PC-3 (cell line): ENCODE measurements at places on chromosomes 2 and 18. TPM values are rescaled to one million over a fixed set of nuclear protein-coding genes. Genes with fewer than 3 reads are reported as not detected.
A peak's percentile ranks its signal among the peaks of the same experiment; 100 is the strongest.

DNA sequence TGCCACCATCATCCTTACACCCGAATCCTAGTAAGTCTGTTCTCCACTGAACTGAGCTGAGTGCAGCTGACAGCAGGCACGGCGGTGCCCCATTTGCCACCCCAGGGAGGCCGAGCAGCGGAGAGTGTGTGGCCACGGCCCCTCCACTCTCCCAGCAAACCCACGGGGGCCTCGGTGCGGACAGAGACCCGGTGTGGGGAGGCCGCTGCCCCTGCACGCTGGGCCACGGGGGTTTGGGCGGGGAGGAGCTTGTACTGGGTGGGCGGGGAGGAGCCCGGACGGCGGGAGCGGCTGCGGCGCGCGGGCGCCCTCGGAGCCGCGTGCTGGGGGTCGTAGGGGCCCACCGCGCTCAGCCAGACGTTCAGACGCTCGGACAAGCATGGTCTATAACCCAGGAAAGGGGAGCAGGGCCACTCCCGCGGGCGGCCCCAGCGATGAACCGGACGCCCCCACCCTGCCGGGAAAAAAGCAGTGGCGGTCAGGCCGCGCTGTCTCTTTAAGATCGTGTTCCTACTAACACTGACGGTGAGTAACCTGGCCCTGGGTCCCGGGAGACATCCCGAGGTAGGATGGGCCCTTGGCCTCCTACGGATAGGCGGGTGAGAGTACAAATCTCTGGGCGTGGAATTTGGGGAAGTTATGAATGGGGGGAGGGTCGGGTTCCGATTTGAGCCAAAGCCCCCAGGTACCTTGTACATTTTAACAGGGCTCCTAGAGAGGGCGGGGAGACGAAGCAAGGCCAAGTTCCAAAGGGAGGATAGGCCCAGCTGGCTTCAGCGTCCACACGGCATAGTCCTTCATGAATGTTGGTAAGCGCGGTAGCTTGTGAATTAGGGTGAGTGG lies at the start of gene ITPRIPL1:
Gene ITPRIPL1 (plus strand): TSS at position 277 of the 843 bp plus-strand sequence. CDS start 523 bp downstream, at position 800.
- no peak for DNase-seq

DNA sequence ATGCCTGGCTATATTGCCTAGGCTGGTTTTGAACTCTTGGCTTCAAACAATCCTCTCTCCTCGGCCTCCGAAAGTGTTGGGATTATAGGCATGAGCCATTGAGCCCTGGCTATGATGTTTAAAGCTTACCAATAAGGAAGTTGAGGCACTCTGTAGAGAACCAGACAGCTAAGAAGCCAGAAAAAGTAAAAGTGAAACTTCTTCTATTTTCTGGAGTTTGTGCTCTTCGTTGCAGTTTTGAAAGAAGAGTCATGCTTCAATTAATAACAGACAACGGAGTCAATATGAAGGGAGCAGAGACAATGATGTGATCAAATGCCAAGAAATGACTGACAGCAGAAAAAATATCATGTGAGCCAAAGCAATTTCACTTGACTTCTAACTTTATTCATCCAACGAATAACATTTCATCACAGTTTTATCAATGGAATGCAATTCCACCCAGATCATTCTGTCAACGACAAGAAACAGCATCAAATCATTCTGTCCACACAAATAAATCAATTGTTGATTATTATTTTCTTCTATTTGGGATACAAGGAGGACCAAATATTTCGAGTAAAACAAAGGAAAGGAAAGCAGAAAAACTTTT lies 175.5 kb upstream of the CELF4 start:
- no peak for DNase-seq

- no peak for DNase-seq
These were observed 187.8 kb upstream of the ERBB4 start for GRCh38 chr2:212726403-212726802.

DNA sequence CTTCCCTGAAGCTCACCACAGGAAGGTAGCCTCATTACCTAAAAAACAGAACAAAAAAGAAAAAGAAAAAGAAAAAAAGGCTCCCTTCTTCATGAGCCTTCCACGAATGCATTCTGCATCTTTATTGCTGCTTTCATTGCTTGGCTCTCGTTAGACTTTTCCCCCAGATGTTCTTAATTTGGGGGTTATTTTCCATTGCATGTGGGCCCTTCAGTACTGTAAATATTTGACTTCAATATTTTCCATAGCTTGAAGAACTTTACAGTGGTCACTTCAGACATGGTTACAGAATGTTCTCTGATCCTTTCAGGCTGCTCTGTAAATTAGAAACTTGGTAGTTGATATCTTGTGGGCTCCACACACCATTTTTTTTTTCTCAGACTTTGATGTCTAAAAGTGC lies 65.6 kb upstream of the COPS8 start:
- DNase-seq: no peak

- no peak for DNase-seq
These were observed 249.3 kb downstream of the GBX2 start for GRCh38 chr2:235918876-235919275.

- DNase-seq: no peak
These were observed 32.5 kb downstream of the NMS start for GRCh38 chr2:100502782-100503181.

GRCh38 chr2:37415128-37415820 lies 70.8 kb downstream of the QPCT start:
- DNase-seq: peak; percentile 44

GRCh38 chr2:117562654-117563053 lies 251.8 kb upstream of the DDX18 start:
- DNase-seq: no peak

DNA sequence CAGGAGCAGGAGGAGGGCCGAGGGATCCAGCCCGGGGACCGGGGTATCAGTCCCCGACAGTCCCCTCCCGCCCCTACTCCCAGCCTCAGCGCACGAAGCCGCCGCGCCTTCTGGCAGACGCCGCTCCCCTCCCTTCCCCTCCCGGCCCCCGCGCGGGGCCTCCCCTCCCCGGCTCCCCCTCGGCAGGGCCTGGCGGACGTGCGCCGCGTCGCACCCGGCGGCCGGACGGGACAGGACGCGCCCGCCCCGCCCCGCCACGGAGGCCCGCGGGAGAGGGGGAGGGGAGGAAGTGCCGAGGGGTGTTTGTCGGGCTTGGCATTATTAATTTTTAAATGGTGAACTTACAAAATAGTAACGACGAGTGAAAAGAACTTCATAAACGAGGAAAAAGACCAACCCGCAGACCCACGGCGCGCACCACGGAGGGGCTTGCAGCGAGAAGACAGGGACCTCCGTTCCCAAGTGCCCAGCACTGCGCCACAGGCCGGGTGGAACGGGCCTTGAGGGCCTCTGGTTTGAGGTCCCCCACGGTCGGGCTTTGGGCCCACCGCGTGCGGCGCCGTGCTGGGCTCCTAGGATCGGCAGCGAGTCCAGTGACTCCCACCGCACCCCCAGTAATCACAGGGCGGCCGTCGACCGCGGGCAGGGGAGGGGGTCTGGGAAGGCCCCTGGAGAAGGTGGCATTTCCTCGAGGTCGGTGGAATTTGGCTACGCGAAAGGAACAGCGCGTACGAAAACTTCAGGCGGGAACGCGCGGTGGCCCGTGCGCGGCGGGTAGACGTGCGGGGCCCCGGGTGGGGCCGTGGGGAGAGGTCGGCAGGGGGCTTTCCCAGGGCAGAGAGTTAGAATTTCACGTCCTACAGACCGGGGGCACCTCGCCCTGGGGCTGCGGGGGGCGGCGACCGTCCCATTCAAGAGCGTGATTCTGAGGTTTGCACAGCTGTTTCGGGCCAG lies 954 bp upstream of the CTDSP1 start:
- peak; percentile 86 for DNase-seq

DNA sequence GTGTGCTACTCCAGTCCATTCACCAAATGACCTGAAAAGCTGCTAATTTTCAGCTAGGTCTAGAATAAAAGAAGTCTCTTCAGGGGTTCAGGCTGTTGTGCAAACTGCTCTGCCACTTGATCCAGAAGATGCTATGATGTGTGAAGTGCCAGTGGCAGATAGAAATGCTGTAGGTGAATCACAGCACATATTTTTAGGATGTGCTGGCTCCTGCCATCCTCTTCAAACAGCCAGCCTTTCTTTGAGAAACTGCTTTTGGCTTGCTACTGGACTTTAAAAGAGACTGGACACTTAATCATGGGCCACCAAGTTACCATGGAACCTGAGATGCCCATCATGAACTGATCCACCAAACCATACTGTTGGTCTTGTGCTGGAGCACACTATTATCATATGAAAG lies 322.1 kb downstream of the EN1 start:
- DNase-seq: peak; percentile 46

- no peak for DNase-seq
These were observed 21.0 kb downstream of the MYO1B start for GRCh38 chr2:191266201-191266600.

- DNase-seq: no peak
These were observed 15.6 kb upstream of the MAP3K20 start for GRCh38 chr2:173059971-173060461.

DNA sequence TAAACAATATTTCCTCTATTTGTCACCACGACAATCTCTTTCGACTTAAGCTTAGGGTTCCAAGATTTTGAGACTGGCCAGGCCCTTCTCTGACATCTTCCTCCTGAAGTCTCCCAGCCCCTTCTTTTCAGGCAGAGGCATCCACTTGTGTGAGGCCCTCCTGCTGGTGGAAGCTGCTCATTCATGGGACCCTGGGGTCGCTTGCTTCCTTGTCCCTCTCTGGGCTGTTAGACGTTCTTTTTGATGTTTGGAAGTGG lies 188.2 kb upstream of the APCDD1 start:
- no peak for DNase-seq

DNA sequence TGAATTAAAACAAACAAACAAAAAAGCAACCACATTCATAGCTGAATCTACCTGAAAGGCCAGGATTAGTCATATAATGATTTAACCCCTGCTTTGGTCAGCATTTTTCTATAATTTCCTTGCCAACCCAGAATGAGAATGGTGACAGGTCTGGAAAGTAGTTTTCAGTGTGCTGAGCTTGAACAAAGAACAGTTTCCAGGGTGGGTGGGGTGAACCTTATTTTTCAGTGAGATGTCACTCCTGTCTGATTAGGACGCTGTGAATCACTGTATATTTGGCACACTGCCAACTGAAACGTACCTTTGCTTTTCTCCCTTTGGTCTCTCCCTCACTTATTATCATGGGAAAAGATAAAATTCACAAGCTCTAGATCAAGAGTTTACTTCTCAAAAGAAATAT lies 35.0 kb upstream of the DSC1 start:
- peak; percentile 34 for DNase-seq

- peak; percentile 14 for DNase-seq
These were observed 78.5 kb downstream of the XDH start for GRCh38 chr2:31335921-31336585.

GRCh38 chr2:44055229-44055628 lies 59.4 kb upstream of the LRPPRC start:
- no peak for DNase-seq

- DNase-seq: peak; percentile 69
These were observed 1010.9 kb upstream of the NXPH2 start for GRCh38 chr2:139790807-139791752.

GRCh38 chr2:161905389-161906046 lies 168.5 kb downstream of the DPP4 start:
- peak; percentile 81 for DNase-seq

DNA sequence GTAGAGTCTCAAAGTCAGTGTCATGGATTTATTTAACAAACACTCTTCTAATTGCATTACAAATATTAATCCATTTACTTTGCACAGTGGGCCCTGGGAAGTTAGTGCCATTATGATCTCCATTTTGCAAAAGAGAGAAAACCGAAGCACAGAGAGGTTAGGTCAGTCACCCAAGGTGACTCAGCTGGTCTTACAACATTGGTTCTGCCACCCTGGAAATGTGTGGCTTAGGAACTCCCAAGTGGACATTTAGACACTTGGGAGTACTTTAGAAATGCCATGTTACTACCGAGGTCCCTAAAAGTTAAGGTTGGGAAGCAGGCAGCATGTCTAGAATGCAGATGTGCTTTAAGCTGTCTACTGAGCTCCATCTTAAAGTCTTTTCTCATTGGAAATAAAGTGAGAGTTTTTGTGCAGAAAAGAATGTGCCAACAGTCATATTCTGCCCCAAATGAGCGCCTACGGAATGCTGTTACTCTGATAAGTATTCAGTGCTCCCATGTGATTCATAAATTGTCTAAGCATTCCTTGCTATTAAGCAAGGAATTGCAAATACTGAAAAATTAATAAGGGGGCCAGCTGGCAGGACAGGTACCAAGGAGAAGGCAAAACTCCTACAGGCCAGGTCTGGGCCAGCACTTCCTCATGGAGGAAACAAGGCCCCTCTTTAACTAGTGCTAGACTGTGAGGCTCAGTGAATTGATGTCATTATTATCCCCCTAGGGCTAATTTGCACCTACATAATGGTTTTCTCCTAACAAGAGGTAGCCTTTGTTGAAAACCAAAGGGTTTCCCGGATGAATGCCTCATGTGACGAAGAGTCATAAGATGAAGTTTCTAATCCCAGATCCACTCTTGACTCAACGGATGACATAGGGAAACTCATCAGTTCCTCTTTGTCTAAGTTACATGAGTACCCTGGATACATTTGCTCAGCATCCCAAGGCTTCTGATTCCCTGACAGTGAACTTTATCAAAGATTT lies 16.3 kb downstream of the NRP2 start:
- no peak for DNase-seq

- DNase-seq: no peak
These were observed 224.5 kb downstream of the DLGAP1 start for GRCh38 chr18:4230450-4231168.

- peak; percentile 27 for DNase-seq
These were observed 144.9 kb upstream of the ERBB4 start for GRCh38 chr2:212683346-212684097.

Gene NTSR2
- not detected in 2 replicates for total RNA-seq

Gene WIPF1
- 0.29 and 1.5 TPM in 2 replicates for total RNA-seq

Gene LHCGR
- total RNA-seq: not detected in 2 replicates

Gene FBLN7
- 0.75 and 2.2 TPM in 2 replicates for total RNA-seq

Gene IL36A
- not detected in 2 replicates for total RNA-seq

Gene FEV
- 0.07 TPM in 1 of 2 replicates, not detected in the other for total RNA-seq

Gene REG3A
- total RNA-seq: not detected in 2 replicates

Gene RUFY4
- total RNA-seq: not detected in 2 replicates

Gene TFPI
- 15.0 and 16.0 TPM in 2 replicates for total RNA-seq

Gene LOXL3
- total RNA-seq: 5.8 and 12.4 TPM in 2 replicates

Gene CFC1
- not detected in 2 replicates for total RNA-seq

Gene CNTNAP5
- total RNA-seq: not detected in 2 replicates

Gene RTP5
- not detected in 2 replicates for total RNA-seq

Gene CHN1
- 7.8 and 9.2 TPM in 2 replicates for total RNA-seq

Gene MARCHF4
- total RNA-seq: 1.9 and 3.7 TPM in 2 replicates
